Cortex of kidney (tissue), 1 donor: ENCODE measurements at places on chromosomes 4 and X.

- no peak for DNase-seq
Measured at GRCh38 chr4:55608591-55608990, 16.5 kb upstream of the PDCL2 start.

DNA sequence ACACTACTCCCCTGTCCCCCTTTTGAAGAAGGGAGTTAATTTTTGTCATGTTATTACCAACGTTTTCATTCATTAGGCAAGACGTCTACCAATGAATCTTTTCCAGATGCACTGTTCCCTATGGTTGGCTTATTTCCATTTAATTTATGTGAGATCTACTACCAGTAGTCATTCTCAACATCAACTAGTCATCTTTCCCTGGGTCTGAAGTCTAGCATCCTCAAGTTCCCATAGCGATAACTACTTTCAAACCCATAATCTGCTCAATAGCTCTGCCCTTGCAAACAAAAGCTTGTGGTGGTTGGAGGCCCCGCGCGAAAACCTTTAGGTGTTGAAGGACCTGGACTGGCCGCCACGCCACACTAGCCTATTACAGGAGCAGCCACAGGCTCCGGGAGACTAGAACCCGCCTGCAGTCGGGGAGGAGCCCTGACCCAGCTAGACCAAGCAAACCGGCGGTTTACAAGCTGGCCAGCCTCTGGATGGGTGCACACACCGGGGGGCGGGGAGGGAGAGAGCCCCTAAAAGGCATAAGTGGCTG lies 746 bp downstream of the PPAT start:
- DNase-seq = no peak

GRCh38 chr4:26905172-26905571 lies 44.5 kb downstream of the STIM2 start:
- DNase-seq = no peak

DNA sequence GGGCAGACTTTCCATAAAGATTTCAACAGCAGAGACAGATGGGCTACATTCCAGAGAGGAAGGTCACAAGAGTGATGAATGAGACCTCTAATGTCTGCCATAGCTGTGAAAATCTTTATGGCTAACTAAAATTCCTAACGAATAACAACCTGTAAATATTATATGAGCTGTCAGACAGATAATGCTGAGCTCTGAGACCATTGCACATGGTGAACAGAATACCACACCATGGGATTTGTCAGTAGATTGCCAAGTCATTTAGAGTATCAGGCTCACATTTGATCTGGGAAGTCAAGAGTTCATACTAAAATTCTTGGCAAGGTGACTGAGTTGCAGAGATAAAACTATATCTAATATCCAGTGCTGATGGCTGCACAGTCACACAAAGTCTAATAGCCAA lies 259.2 kb upstream of the FTHL17 start:
- DNase-seq = no peak

DNA sequence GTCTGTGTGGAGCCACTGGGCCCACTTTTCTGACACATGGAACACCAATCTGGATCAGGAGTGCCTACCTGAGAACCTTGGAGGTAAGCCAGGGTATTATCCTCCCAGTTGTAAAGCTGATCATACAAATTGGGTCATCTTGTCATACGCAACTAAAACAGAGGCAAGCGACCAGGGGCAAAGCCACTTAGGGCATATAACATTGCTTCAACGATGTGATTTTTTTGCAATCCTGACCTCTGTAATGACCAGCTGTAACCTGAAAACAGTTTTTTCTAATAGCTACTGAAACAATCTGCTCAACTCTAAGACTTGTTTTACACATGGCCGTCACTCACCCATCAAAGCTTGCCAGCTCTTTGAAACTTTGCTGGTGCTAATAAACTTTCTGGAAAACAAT lies 261.5 kb upstream of the AGTR2 start:
- no peak for DNase-seq
